HCT116 (cell line): ENCODE measurements at places on chromosomes 5 and 9. TPM values are rescaled to one million over a fixed set of nuclear protein-coding genes. Genes with fewer than 3 reads are reported as not detected.

DNA sequence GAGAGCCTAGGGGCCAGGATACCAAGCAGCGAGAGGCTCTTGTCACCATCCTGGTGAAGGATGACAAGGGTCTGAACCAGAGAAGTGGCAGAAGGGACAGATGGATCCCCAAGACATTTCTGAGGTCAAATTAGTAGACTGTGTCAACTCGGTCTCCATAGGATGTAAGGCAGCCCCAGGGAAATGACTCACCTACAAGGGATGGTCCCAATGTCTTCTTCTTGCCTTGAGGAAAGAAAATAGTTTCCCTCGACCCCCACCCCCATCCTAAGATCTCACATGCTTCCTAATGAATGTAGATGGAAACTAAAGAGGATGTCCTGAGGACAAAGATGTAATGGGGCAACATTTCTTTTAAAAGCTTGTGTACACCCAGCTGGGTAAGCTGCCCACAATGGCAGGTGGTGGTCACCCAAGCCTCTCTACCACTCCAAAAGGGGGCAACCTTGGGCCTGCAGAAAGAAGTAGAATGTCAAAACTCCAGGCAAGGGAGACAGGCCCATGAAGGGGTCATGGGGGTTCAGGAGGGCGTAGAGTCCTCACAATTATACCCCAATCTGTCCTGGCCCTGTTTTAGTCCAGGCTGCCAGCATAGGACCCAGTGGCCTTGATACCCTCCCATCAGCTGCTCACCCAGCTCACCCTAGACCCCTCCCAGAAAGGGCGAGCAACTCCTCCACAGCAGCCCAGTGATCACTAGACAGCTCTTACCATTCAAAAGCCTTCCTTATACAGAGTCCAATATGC lies 187.4 kb downstream of the ACTL7B start:
- no peak overlapping the region for H3K27ac ChIP-seq
- no peaks in the 10 kb centered on the region for H3K36me3 ChIP-seq
- H3K4me1 ChIP-seq = no peaks in the 10 kb centered on the region
- no peak overlapping the region for H3K4me3 ChIP-seq

Gene RALGPS1
- 7.6 TPM for total RNA-seq

Gene ARL14EPL
- total RNA-seq = 22.9 TPM

DNA sequence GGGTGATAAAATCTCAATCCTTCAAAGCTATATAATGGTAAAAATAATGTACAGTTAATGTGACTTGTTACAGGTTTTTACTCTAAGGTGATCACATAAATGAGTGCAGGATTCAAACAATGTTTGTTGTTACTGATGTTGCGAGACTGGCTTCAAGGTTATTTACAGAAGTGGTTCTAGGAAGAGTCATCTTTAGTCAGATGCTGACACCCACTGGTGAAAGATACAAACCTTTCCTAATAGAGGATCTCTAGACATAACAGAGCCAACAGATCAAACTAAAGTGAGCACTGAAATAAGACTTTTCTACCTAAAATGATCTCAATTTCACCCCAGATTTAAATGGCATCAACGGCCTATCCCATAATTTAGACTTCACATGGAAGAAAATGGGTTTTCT lies 20.2 kb downstream of the ARSB start:
- DNase-seq = peak; percentile 48
- H3K4me3 ChIP-seq = no peak overlapping the region
- H3K4me1 ChIP-seq = no peaks in the 10 kb centered on the region
- no peak overlapping the region for H3K27ac ChIP-seq
- no peaks in the 10 kb centered on the region for H3K36me3 ChIP-seq

Gene TEX53
- total RNA-seq = not detected

- no peaks in the 10 kb centered on the region for H3K4me1 ChIP-seq
- no peaks in the 10 kb centered on the region for H3K36me3 ChIP-seq
- no peak for DNase-seq
- H3K27ac ChIP-seq = no peak overlapping the region
- H3K27me3 ChIP-seq = peaks cover 62% of the 10 kb centered on the region
These were observed 378.6 kb downstream of the GADD45G start for GRCh38 chr9:89983411-89983810.

DNA sequence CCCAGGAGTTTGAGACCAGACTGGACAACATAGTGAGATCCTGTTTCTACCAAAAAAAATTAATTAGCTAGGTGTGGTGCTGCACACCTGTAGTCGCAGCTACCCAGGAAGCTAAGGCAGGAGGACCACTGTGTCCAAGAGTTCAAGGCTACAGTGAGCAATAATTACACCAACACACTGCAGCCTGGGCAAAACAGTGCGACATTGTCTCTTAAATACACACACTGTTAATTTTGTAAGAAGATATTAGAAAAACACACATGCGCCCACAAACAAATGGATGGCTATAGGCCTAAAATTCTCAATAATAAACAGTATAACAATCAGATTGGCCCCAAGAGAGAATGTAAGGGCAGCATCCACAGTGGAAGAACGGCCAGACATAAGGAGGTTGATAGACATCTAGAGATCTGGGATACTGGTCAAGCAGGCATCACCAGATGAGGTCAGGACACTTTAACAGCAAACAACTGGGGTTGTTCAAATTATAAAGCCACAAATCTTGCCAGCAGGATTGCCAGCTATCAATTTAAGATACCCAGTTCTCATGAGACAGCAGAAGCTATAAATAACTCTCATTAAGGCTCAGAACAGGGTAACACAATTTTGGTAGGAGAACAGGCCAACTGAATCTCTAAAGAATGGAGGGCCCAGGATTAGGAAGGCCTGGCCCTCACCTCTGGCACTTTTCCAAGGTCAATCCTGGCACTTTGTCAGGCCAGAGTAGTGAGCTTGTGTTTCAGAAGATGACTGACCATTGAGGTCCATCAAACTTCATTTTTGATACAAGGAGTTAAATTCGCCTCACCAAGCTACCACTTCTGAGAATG lies 29.5 kb downstream of the GOLPH3 start:
- DNase-seq = no peak
- no peaks in the 10 kb centered on the region for H3K27me3 ChIP-seq
- no peak overlapping the region for H3K27ac ChIP-seq
- no peak overlapping the region for H3K4me3 ChIP-seq
- H3K36me3 ChIP-seq = no peaks in the 10 kb centered on the region
- no peaks in the 10 kb centered on the region for H3K4me1 ChIP-seq

Gene IRX4
- 16.5 TPM for total RNA-seq

GRCh38 chr5:99900302-99900852 lies 634.8 kb upstream of the FAM174A start:
- no peaks in the 10 kb centered on the region for H3K36me3 ChIP-seq
- DNase-seq = peak; percentile 69
- no peak overlapping the region for H3K4me3 ChIP-seq
- H3K27me3 ChIP-seq = 0 out of 2 replicates have a peak, but pooled peaks cover 4% of the 10 kb centered on the region
- no peak overlapping the region for H3K27ac ChIP-seq

DNA sequence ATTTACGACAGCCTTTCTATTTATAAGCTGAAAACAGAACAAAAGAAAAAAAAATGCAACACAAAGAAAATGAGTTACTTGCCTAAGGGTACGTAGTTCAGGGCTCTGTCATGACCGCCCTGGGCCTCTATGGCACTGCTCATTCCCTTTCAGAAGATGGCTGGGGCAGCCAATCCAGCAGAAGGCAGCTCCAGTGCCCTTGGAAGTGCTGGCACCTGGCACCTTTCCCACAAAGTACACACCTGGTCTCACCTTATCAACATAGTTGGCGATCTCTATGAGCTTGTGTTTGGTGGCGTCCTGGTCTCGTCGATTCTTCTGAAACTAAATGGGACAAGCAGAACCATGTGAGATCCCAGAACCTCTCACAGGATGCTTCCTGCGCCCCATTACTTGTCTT lies 53.2 kb downstream of the NIPAL4 start:
- peaks cover 12% of the 10 kb centered on the region; the same call in 1 of the 2 replicates for H3K36me3 ChIP-seq
- H3K27me3 ChIP-seq = no peaks in the 10 kb centered on the region
- no peak for DNase-seq
- no peak overlapping the region for H3K4me3 ChIP-seq
- no peak overlapping the region for H3K27ac ChIP-seq

DNA sequence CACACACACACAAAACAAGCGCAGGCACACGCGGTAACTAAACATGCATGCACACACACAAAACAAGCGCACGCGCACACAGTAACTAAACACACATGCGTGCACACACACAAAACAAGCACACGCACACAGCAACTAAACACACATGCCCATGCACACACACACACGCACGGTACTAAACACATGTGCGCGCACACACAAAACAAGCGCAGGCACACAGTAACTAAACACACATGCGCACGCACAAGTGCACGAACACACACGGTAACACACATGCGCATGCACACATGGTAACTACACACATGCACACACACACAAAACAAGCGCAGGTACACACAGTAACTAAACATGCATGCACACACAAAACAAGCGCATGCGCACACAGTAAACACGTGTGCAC lies 19.9 kb upstream of the SLC6A3 start:
- no peaks in the 10 kb centered on the region for H3K4me1 ChIP-seq
- H3K27me3 ChIP-seq = no peaks in the 10 kb centered on the region
- H3K4me3 ChIP-seq = no peak overlapping the region
- no peak overlapping the region for H3K27ac ChIP-seq
- DNase-seq = no peak
- peaks cover 14% of the 10 kb centered on the region for H3K36me3 ChIP-seq

- no peak for DNase-seq
- no peak overlapping the region for H3K4me3 ChIP-seq
- H3K36me3 ChIP-seq = no peaks in the 10 kb centered on the region
- H3K27me3 ChIP-seq = no peaks in the 10 kb centered on the region
- no peaks in the 10 kb centered on the region for H3K4me1 ChIP-seq
These were observed 50.0 kb upstream of the KLF4 start for GRCh38 chr9:107539427-107540163.

Gene LHX6
- total RNA-seq = 4.1 TPM
